ENCODE measurements at places on chromosomes 3 and 15.
A peak's percentile ranks its signal among the peaks of the same experiment; 100 is the strongest.

GRCh38 chr3:49238274-49239127 lies 38.5 kb downstream of the C3orf62 start:
- no peak for DNase-seq

GRCh38 chr3:169613053-169613803 lies 50.3 kb downstream of the MECOM start:
- DNase-seq = no peak

- DNase-seq = peak; percentile 40
Measured at GRCh38 chr3:112293368-112294321, at the start of gene SLC9C1. SLC9C1 (minus strand) TSS chr3:112294216; CDS start chr3:112286791, 7,425 bp downstream.

- no peak for DNase-seq
Measured at GRCh38 chr3:54888873-54889272, 39.0 kb downstream of the LRTM1 start.

- DNase-seq = no peak
Measured at GRCh38 chr3:111476701-111477100, 65.3 kb upstream of the CD96 start.

- DNase-seq = no peak
Measured at GRCh38 chr3:25665315-25666280, 891 bp upstream of the TOP2B start.

DNA sequence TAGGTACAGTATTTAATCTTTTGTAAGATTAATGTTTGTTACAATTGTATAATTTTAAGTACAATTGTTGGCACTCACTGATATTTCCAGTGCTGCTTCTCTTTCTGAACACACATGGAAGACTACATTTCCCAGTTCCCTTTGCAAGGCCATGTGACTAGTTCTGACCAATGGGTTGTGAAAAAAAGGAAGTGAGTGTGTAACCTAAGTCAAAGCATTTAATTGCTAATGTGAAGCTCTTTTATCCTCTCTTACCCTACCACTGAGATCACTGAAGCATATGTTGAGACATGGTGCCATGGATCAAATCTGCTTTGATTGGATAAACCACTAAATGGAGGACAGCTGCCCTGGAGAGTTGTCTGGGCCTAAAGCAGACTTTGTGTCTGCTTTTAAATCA lies 83.9 kb upstream of the PLXND1 start:
- DNase-seq = peak; percentile 46

- no peak for DNase-seq
Measured at GRCh38 chr3:39849992-39850715, 40.7 kb downstream of the MYRIP start.

DNA sequence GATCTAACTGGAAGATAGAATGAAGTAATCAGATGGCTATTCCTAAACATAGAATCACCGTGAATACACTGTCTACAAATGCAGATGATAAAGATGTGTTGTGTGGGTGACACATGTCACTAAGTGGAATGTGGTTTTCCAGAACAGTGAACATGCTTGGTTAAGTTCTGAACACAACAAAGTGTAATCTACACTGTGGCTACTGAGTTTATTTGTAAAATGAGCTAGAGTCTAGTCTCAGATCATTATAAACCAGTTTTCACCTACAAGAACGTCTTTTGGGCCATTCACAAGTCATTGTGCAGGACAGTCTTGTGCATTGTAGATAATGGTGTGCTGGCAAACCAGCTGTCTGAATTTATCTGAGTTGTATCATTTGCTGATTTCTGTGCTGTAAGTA lies 35.3 kb downstream of the OXNAD1 start:
- DNase-seq = peak; percentile 59

- DNase-seq = peak; percentile 17
Measured at GRCh38 chr3:8769088-8769822, at the start of gene OXTR. OXTR (minus strand) TSS chr3:8769613; CDS start chr3:8768187, 1,426 bp downstream.

DNA sequence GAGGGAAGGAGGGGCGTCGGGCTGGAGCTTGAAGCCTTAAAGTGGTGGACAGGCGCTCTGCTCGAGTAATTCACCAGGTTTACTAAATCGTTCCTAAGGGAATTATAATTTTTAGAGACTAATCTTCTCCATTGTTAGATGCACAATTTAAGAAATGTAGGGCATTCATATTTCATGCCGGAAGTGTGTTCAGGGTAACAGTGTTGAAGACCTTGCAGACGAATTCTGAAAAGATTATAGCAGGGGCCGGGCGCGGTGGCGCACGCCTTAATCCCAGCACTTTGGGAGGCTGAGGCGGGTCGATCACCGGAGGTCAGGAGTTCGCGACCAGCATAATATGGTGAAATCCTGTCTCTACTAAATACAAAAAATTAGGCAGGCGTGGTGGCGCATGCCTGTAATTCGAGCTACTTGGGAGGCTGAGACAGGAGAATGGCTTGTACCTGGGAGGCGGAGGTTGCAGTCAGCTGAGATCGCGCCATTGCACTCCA lies 365 bp upstream of the GTF2A2 start:
- DNase-seq = no peak

- no peak for DNase-seq
Measured at GRCh38 chr3:189325454-189325853, 153.7 kb downstream of the TPRG1 start.

Data from RCC 7860 (cell line).